ENCODE measurements at places on chromosomes 2 and 18. TPM values are rescaled to one million over a fixed set of nuclear protein-coding genes. Genes with fewer than 3 reads are reported as not detected.

Gene BCL11A
- total RNA-seq = 1.0 TPM

Gene TBR1
- not detected for total RNA-seq

Gene NYAP2
- total RNA-seq = 1.4 TPM

DNA sequence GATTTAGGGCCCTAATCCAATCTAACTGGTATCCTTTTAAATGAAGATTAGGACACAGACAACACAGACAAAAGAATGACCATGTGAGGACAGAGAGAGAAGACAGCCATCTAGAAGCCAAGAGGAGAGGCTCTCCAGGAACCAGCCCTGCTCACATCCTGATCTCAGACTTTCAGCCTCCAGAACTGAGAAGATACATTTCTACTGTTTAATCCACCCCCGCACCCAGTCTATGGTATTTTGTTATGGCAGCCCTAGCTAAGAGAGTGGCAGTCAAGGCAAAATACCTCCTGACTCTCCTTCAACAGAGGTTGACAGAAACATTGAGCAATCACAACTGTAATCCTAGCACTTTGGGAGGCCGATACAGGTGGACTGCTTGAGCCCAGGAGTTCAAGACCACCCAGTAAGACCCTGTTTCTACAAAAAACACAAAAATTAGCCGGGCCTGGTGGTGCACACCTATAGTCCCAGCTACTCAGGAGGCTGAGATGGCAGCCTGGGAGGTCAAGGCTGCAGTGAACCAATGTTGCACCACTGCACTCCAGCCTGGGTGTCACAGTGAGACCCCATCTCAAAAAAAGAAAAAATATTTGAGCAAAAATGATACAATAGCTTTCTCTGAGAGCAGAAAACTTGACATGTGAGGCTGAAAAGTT lies 34.7 kb downstream of the WDR33 start:
- no peaks in the 10 kb centered on the region for H3K36me3 ChIP-seq
- H3K27me3 ChIP-seq = no peaks in the 10 kb centered on the region
- no peak overlapping the region for H3K27ac ChIP-seq
- H3K4me1 ChIP-seq = peaks cover 10% of the 10 kb centered on the region

DNA sequence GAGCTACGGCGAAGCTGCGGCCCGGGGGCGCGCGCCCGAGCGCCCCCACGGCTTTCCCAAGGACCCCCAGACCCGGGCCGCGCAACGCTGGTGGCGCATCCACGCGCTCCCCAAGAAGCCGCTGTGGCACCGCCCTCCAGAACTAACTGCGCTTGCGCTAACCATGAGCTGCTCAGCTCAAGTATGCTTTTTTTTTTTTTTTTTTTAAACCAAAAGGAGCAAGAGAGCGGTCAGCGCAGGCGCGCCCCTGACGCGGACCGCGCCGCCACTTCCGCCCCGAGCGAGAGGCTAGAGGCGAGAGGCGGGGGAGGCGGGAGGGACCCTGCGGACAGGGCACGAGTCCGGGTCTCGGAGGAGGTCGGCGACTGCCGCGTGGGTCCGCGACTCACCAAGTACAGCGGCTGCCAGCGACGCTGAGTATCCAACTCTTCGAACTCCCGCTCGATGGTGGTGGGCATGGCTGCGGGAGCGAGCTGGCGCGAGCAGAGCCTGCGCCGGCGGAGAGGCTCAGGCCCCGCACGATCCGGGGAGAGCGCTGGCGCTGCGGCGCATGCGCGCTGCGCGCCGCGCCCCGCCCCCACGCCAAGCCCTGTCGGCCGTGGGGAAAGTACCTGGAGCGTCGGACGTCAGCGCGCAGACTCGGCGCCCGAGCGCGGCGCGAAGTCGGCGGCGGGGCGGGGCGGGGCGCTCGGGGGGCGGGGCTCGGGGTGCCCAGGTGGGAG lies at the start of gene PTPN2:
PTPN2 (minus strand) TSS at position 554 of the 722 bp plus-strand sequence; CDS start at position 458, 96 bp downstream.
- peak within 1 kb of the TSS; percentile 89 for H3K4me3 ChIP-seq
- DNase-seq = peak; percentile 92
- H3K4me1 ChIP-seq = peaks cover 20% of the 10 kb centered on the region
- H3K27me3 ChIP-seq = no peaks in the 10 kb centered on the region

GRCh38 chr18:78913395-78913794 lies 66.2 kb upstream of the SALL3 start:
- H3K27ac ChIP-seq = no peak overlapping the region
- no peaks in the 10 kb centered on the region for H3K4me1 ChIP-seq
- no peak overlapping the region for H3K4me3 ChIP-seq
- H3K27me3 ChIP-seq = no peaks in the 10 kb centered on the region
- H3K36me3 ChIP-seq = no peaks in the 10 kb centered on the region

DNA sequence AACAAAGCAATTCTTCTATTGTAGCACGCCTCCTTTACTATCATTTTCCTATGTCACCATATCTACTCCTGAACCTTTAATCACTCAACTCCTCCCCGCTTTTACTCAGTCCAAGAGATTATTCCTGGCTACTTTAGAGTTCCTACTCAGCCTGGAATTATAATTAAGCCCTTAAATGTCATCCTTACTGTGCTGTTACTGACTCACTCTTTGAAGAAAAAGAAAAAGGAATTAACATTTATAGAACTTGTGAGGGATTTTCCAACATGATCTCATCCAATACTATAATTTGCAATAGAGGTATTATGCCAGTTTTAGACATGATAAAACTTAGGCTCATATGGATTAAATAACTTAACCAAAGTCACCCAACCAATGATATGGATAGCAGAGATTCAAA lies 61.7 kb downstream of the CCDC88A start:
- H3K27ac ChIP-seq = no peak overlapping the region
- no peaks in the 10 kb centered on the region for H3K4me1 ChIP-seq
- H3K36me3 ChIP-seq = no peaks in the 10 kb centered on the region
- no peak overlapping the region for H3K4me3 ChIP-seq

GRCh38 chr18:40944576-40944975 lies 1010.5 kb upstream of the PIK3C3 start:
- H3K4me1 ChIP-seq = no peaks in the 10 kb centered on the region
- no peak overlapping the region for H3K27ac ChIP-seq
- no peaks in the 10 kb centered on the region for H3K27me3 ChIP-seq

Gene TDRD15
- not detected for total RNA-seq

Gene ZDBF2
- 13.2 TPM for total RNA-seq

All from gastrocnemius medialis (tissue), 4 donors.